ENCODE measurements at places on chromosomes 1 and 21. TPM values are rescaled to one million over a fixed set of nuclear protein-coding genes. Genes with fewer than 3 reads are reported as not detected.

The BRDT gene
- not detected for polyA plus RNA-seq

The SPRR1B gene
- not detected for polyA plus RNA-seq

The PTGFRN gene
- 0.17 TPM for polyA plus RNA-seq

The S100A2 gene
- not detected for polyA plus RNA-seq

The CAPN9 gene
- not detected for polyA plus RNA-seq

The SLC25A34 gene
- not detected for polyA plus RNA-seq

The COL9A2 gene
- polyA plus RNA-seq, result 0.26 TPM

The GBP5 gene
- polyA plus RNA-seq, result 225 TPM

The F5 gene
- polyA plus RNA-seq, result 29.4 TPM

The SF3B4 gene
- 81.8 TPM for polyA plus RNA-seq

The WNT9A gene
- not detected for polyA plus RNA-seq

The SGIP1 gene
- not detected for polyA plus RNA-seq

The TEKT2 gene
- not detected for polyA plus RNA-seq

The EPHA2 gene
- not detected for polyA plus RNA-seq

The TSSK3 gene
- not detected for polyA plus RNA-seq

The PSMB4 gene
- 90.5 TPM for polyA plus RNA-seq

The GCSAML gene
- not detected for polyA plus RNA-seq

The IVL gene
- not detected for polyA plus RNA-seq

The HRNR gene
- not detected for polyA plus RNA-seq

The CLDN17 gene
- polyA plus RNA-seq, result not detected
